Stimulated activated CD4-positive, alpha-beta T cell treated with anti-CD3 and anti-CD28 coated beads, Interleukin-2, amount 100 ng/mL, for 4 hours (primary cell): ENCODE measurements at places on chromosomes 2 and 18.
A peak's percentile ranks its signal among the peaks of the same experiment; 100 is the strongest.

- DNase-seq, result no peak
Observed at GRCh38 chr2:64860276-64860885, 128.8 kb upstream of the SLC1A4 start.

DNA sequence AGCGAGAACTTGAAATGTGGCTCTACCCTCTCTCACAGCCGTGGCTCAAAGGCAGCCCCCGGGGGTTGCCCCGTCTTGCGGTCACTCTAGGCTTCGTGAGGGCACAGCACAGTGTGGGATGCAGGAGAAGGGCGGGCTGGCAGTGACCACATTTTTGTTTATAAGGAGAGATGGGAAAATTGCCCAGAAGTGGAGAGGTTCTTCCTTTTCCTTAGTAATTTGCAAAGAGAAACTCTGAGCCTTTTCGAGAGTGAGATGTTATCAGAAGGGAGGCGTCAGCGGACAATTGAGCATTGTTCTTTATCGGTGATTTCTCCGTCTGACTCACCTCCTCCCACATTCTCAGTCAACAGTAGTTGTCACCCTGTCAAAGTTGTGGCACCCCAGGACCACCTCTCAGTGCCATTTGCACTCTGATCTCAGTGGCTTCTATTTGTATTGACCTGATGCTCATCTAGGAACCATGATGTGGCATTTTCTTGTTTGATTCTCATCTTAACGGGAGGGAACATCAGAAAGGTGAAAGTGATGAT lies 89.6 kb downstream of the ACAA2 start:
- no peak for DNase-seq

DNA sequence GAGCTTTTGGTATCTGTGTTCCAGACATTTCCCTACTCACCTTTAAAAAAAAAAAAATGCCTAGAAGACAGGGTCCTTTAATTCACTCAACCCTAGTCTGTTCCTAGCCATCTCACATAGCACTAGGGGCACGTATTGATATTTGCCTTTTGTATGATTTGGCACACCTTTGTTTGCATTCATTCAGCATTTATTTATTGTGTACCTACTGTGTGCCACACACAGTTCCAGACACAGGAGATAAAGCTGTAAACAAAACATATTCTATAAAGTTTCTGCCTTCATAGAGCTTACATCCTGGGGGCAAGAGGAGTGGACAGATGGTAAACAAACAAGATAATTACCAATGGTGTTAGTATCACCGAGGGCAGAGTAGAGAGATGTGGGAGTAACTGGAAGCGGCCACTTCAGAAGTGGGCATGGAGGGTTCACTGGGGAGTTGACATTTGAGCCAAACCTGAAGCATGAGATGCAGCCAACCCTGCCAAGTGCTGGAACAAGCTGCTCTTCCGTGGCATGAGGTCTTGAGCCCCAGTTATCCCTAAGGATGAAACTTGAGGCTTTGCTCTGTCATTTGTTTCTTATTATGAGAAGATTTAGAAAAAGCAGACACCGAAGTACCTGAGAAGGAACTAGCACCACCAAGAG lies 18.2 kb downstream of the MAPRE2 start:
- no peak for DNase-seq

- peak; percentile 24 for DNase-seq
Observed at GRCh38 chr2:27191070-27191829, 20.6 kb upstream of the ATRAID start.

DNA sequence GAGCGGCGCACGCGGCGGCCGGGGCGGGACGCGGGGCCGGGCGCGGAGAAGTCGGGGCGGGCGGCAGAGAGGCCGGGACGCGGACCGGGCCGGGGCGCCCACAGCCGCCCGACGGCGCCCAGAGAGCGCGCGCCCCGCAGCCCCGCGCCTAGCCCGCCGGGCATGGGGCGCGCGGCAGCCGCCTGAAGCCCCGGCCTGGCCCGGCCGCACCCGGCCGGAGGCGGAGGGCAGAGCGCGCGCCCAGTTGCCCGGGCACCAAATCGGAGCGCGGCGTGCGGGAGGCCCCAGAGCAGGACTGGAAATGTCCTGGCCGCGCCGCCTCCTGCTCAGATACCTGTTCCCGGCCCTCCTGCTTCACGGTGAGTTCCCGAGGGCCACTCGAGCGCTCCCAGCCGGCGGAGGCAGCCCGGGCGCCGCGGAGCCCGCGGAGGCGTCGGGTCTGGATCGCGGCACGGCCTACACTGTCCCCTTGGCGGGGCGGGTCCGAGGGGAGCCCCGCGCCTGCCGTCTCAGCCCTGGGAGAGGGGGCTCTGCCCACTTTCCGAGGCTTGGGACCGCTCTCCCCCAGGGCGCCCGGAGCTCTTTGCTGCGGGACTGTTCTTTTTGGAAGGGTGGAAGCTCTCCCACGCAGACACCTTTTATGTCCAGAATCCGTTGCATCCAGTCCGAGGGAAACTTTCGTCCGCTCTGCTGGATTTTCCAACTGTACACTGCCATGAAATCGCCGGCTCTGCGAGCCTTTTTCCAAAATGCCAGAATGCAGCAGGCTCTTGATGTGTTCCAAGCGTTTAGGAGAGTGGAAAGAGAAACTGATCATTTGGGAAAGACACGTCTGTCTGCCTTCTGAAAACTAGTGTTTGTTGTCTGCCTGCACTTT lies 484 bp downstream of the APCDD1 start:
- no peak for DNase-seq

DNA sequence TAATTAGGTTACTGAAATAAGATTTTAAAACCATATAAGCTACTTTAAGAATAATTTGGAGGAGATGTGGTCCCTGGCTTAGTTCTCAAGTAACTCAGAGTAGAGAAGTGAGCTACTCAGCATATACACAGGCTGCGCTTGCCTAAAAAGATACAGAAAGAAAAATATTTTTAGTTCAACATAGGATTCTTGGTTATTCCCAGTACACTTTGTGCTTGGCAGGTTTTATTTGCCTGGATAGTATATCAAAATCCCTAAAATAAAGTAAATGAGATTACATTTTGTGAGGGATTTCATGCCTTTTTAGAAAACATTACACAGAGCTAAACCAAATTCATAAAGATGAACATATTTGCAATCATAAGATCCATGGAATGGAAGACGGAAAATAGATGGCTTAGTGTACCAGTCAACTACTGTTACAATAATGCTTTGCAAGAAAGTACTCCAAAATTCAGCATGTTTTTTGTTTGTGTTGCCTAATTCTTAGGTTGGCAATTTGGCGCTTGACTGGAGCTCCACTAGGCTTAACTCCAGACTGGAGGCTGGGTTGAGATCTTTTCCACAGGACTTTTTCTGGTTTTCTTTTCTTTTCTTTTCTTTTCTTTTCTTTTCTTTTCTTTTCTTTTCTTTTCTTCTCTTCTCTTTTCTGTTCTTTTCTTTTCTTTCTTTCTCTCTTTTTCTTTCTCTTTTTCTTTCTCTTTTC lies 600.5 kb upstream of the SYT4 start:
- no peak for DNase-seq

DNA sequence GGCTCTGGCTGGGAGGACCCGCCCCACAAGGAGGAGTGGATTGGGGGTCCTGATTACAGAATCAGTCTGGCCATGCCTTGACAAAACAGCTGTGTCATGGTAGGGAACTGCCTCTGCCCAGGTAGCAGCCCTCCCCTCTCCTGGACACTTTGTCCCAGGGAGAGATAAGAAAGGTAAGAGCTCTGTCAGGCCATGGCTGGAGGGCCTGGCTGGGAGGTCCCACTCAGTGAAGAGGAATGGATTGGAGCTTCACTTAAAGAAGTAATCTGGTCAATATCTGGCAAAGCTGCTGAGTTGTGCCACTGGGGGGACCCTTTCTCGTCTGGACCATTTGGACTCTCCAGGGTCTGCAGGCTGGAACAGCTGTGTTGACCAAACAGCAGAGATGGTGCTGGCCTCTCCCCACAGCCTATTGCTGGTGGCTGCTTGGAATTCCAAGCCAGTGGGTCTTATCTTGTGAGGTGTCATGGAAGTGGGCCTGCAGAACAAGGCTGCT lies 75.4 kb downstream of the EPC2 start:
- no peak for DNase-seq

GRCh38 chr2:107772353-107772752 lies 54.3 kb upstream of the RGPD4 start:
- no peak for DNase-seq

GRCh38 chr2:9178110-9178903 lies 28.3 kb upstream of the ASAP2 start:
- DNase-seq, result no peak

DNA sequence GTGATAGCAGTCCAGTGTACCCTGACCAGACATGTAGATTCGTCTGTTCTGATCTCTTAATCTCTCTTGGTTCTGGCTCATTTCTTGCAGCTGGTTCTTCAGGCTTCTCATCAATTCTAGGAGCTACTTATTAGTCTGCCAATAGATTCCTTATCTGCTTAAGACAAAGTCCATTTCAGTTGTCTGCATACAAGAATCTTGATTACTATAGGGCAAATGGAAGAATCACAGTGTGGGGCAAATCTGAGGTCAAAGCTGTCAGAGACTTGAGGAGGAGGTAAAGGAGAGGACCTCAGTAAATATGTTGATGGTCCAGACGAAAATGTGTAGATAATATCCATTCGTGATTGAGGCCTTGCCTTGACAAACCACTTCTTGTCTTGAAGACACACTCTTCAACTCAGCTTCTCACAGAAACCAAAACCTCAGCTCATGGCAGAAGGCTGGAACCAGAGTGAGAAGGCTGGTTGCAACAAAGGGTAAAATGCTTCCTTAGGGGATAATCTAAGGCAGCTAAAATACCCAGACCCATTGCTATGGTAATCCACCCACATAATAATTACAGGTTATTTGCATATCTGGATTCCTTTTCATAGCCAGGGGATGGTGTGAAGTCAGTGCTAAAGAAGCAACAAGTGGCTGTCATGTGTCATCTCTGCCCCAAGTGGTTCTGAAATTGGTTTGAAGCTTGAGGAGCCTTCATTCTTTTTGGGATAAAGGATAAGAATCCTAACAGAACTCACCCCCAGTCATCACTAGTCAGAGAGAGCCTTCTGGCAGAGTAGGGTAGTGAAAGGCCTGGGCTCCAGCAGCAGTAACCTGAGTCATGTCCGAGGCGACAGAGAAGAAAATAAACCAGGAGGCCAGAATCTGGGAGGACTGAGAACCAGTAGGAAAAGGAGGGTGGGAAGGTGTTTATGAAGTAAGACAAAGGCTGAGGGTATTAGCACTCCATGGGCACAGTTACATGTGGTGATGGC lies 29.2 kb upstream of the PELI1 start:
- DNase-seq, result no peak

DNA sequence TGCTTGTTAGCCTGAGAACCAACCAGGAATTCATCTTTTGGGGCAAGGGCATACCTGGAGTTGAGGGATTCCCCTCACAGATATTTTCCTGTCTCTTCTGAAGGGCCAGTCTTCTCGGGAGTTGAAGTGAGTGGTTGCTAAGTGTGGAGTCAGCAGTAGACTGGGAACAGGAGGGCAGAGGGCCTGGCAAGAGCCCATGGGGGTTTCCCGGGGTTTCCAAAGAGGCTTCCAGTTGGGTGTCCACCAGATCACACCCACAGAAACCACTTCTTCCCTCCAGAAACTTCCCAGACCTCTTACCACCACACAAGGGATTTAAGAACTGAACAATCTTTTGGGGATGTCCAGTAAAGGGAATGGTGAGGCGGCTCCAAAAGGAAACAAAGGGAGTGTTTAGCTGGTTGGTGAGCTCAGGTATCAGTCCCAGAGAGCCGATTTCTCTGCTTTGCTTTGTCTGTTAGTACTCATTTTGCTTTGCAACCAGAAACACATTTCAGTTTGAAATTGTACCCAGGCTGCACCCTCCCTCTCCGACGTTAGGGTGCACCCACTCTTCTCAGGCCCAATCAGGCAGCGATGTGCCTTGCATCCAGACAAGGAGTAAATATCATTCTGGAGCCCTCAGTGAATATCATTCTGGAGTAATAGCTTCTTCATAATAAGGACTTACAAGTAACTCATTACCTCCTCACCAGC lies 47.5 kb upstream of the SPATS2L start:
- DNase-seq, result no peak

DNA sequence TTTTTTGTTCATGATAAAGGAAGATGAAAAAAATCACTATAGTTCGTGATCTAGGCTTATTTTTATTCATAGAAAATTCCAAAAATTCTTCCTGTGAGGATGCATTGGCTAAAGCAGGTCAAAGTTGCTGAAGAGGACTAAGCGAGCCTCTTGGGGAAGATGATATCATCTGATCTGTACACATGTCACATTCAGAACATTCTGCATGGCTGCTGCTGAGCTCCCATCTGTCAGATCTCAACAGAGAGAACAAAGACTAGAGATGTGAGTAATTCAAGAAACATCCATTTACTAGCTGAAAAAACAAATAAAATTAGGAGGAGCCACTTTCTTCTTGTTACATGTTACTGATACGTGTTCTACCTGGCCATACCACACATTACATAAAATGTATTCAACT lies 518.6 kb upstream of the FSIP2 start:
- DNase-seq, result no peak

- no peak for DNase-seq
Observed at GRCh38 chr18:39635966-39636365, 2070.4 kb upstream of the CELF4 start.

- DNase-seq, result no peak
Observed at GRCh38 chr2:186543561-186544131, 46.2 kb upstream of the ITGAV start.

DNA sequence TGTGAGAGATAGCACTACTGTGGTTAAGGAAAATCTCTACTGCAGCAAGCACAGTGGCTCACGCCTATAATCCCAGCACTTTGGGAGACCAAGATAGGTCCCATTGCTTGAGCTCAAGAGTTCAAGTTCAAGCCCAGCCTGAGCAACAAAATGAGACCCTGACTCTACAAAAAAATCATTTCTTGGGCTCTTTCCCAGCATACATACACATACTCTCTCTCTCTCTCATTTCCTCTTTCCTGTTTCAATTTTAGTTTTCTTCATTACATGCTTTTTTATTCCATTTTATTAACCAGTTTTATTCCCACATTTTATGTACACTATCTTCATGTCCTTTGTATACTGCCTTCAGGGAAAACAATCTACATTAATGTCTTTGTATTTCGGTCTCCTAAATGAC lies 14.6 kb downstream of the WDR33 start:
- no peak for DNase-seq

DNA sequence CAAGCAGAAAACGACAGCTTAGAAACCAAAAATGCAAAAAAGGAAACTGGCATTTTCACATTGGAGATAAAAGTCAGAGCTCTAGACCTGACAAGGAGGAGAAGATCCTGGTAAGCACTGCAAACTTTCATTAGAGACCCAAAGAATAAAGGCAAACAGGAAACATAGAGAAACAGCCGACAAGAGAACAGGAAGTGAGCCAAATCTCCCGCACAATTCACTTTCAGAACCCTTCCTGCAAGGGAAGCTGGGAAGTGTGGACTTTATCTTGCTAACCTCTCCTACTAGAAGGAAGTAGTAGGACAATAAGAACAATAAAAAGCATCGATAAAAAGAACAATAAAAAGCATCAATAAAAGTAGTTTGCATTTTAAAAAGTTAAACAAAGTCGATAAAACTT lies 417.8 kb upstream of the SPHKAP start:
- DNase-seq, result no peak

GRCh38 chr2:98084151-98084868 lies 2.7 kb upstream of the VWA3B start:
- no peak for DNase-seq

GRCh38 chr2:17680119-17680518 lies 73.5 kb downstream of the SMC6 start:
- no peak for DNase-seq

- no peak for DNase-seq
Observed at GRCh38 chr2:72719416-72719815, 106.4 kb downstream of the EXOC6B start.
